CD4-positive, alpha-beta T cell treated with Interleukin-4 for 4 hours (primary cell): ENCODE measurements at places on chromosomes 13 and 19.

DNA sequence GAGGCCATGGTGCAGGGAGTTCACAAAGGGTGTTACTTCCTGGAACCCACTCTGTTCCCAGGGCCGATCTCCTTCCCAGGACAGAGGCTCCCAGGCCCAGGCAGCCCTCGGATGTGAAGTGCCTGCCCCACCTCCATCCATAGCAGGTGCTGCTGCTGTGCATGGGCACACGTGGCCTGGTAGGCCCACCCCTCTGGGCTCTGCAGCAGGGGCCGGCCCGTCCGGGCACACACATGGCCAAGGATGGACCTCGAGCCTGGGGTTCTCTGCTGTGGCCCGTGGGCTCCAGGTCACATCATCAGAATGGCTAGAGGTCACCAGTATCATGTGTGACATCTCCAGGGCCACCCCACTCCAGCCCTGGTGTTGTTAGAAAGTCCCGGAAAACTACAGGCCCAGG, 71.8 kb downstream of the GADD45B start:
- DNase-seq = no peak

- DNase-seq = no peak
Observed at GRCh38 chr13:102333320-102334198, 68.3 kb downstream of the FGF14 start.

GRCh38 chr19:49554701-49555181, 25.6 kb downstream of the NOSIP start:
- no peak for DNase-seq

DNA sequence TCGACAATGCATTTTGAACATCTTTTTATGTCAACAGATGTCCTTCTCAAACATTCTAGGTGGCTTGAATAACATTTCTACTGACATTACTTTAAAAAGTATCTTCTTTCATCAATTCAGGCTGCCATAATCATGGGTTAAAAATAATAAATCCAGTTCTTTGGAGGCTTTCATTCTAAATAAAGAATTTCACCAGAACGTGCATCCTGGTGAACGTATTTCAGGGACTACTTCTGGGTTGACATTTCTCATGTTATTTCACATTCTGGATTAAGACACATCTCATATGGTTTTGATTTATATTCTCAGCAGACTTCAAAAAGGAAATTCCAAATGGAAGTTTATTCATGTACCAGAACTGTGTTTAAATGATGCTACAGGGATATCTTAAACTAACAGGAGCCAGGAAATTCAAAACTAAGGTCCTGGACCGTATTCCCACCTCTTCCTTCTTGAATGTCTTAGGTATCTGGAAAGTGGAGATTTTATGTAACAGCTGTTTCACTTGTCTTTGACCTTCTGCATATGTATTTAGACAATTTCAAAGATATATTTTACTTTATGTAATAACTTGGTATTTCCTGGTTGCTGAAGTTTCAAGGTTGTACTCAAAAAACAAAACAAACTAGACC, 107.2 kb downstream of the STARD13 start:
- no peak for DNase-seq

DNA sequence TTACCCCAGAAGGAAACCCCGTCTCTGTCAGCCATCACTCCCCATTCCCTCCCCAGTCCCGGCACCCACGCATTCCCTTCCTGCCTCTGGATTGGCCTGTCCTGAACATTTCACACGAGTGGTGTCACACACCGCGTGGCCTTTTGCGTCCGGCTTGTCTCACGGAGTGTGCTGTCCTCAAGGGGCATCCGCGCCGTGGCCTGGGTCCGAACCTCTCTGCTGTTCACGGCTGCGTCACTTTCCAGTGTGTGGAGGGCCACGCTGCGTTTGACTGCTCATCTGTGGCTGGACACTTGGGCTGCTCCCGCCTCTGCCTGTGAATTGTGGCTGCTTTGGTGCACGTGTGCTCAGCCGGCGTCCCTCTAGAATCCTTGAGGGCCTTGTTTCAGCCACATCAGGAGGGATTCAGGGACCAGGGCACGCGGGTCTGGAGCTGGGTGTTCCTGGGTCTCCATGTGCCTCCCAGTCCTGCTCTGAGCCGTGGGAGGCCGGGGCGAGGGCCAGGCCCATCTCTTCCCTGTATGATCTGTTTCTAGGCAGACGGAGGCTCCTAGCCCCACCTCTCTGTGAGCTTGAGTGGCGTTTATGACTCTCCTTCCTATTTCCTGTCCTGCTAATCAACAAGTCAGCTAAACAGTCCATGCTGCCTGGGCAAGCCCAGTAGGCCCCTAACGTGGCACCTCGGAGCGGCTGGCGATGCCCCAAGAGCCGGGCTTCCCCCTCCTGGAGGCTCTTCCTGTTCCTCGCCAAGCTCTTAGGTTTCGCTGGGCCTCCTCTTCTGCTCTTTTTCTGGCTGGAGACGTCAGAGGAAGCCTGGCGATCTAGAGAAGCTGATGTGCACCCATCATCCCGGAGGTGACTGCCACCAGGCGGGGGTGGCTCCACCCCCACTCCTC, 8.1 kb downstream of the STK11 start:
- DNase-seq = peak; percentile 51

GRCh38 chr13:33168321-33168960, 117.1 kb downstream of the STARD13 start:
- no peak for DNase-seq

DNA sequence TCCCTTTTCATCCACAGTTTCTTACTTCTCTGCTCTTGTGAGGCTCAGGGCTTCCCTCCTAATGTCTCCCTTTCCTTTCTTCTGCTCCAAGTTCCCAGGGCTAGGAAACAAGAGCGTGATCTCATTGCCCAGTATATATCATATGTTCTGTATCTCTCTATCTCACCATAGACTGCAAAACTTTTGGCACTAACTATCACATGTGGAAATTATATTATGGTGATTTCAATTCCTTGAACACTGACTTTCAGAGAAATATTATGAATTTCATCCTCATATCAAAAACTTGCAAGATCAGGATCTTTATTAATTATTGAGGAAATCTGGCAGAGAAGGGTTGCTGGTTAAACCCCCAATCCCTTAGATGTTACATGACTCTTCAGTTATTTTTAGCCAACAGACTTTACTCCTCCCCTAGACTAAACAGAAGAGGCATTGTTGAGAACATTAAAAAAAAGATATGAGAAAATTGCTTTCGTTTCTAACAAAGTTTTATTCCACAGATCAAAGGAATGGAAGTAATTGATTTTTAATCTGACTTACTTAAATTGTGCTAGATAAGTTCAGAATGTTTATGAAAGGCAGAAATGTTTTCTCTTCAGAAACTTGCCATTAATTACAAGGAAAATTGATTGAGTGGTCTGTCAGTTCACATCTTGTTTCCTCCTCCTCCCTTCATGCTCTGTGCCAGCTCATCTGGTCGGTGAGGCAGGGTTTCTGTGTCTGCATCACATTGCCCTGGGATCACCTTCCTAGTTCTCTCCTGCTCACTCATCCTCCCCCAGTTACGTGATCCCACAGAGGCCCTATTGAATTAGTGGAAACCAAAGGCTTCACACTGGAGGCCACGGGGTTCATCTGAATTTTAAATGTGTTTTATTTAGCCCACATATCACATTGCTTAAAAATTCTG, 378.5 kb downstream of the LMO7 start:
- DNase-seq = no peak

GRCh38 chr13:26600343-26600742, 42.9 kb downstream of the WASF3 start:
- no peak for DNase-seq

- peak; percentile 54 for DNase-seq
Observed at GRCh38 chr19:1874554-1875185, 10.6 kb downstream of the ABHD17A start.

GRCh38 chr13:98060282-98060681, 82.6 kb upstream of the FARP1 start:
- DNase-seq = no peak

- no peak for DNase-seq
Observed at GRCh38 chr13:75180805-75181455, 301.0 kb downstream of the TBC1D4 start.

GRCh38 chr13:99265821-99266426, 7.7 kb upstream of the GPR18 start:
- DNase-seq = peak; percentile 70

DNA sequence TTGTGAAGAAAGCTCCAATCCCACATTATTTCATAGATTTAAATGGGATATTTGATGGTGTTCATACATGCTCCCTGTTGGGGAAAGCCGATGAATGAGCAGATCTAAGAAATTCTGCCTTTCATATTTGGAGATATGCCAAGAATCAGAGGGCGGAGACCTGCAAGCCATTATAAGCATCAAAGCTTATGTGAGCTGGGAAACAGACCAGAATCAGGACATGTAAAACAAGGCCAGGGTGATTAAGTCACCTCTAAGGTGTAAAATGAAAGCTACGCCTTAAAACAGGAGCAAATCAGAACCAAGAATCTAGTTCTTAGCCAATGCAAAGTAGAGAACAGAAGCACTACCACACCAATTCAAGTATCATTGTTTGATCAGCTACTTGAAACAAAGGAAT, 392.4 kb downstream of the DCT start:
- DNase-seq = no peak
